ENCODE measurements at places on chromosomes 16 and 17.

- DNase-seq = peak; percentile 63
These were observed 35.1 kb downstream of the MFSD11 start for GRCh38 chr17:76772842-76773525.

- no peak for DNase-seq
These were observed 1125.7 kb upstream of the GOT2 start for GRCh38 chr16:59859676-59860402.

- DNase-seq = no peak
These were observed 11.4 kb upstream of the TNRC6C start for GRCh38 chr17:77946900-77947645.

GRCh38 chr16:69481901-69482341 is 57.5 kb downstream of the CYB5B start:
- no peak for DNase-seq

DNA sequence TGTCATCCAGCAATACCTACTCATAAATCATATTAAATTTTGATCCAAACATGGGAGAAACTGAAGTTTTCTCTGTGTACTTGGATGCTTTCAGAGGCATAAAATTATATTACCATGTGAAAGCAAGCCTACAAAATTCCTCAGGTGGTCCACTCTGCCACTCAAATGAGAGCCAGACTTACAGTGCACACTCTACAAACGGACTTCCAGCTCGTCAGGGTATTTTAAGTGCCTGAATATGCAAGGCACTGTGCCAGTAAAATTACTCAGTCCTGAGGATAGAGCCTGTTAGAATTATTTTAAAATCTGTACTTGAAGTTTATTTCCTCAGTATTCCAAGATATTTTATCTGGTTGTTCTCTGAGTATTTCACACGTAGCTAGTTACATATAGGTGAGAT is 54.5 kb downstream of the TENT4B start:
- DNase-seq = no peak

DNA sequence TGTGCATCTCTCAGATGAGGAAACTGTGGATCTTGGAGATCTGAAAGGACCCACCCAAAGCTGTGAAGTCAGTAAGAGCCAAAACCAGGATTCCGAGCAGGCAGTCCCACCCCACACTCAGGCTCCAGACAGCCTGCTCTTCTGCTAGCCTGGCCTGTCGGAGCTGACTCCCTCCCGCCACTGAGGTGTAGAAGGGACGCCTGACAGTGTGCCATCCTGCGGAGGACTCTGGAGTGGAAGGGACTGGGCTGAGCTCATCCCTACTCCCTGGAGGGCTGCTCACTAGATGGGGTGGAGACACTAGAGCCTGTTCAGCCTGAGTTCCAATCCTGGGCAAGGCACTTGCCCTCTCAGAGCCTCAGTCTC is 36.0 kb downstream of the WFDC1 start:
- no peak for DNase-seq

DNA sequence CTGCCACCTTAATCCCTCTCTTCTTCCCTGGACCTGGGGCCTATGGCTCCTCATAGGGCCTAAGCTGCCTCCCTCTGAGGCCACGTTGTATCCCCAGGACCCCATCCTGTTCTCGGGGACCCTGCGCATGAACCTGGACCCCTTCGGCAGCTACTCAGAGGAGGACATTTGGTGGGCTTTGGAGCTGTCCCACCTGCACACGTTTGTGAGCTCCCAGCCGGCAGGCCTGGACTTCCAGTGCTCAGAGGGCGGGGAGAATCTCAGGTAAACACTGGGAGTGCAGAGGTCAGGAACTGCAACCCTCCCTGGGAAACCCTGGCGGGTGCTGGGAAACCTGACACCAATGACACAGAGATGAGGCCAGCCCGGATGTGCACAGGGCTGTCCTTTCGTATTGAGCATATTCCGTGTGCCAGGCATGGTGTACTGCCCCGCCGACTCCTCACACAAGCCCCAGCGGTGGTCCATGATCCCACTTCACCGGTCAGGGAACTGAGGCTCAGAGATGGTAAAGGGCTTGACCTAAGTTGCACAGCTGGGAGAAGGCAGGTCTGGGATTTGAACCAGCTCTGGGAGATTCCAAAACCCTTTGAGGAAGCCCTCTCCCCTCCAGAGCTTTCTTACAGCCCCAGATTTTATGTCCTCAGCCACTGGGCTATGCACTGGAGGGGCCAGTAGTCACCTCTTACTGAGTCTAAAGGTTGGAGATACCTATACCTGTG is 22.9 kb downstream of the ANKRD40 start:
- no peak for DNase-seq

- DNase-seq = no peak
These were observed 26.7 kb downstream of the WNT9B start for GRCh38 chr17:46878055-46878454.

- no peak for DNase-seq
These were observed 33.5 kb downstream of the GRB2 start for GRCh38 chr17:75371981-75372380.

- DNase-seq = no peak
These were observed 30.2 kb downstream of the XPO6 start for GRCh38 chr16:28181515-28181914.

GRCh38 chr17:27945953-27946352 is 52.8 kb upstream of the LYRM9 start:
- DNase-seq = no peak

DNA sequence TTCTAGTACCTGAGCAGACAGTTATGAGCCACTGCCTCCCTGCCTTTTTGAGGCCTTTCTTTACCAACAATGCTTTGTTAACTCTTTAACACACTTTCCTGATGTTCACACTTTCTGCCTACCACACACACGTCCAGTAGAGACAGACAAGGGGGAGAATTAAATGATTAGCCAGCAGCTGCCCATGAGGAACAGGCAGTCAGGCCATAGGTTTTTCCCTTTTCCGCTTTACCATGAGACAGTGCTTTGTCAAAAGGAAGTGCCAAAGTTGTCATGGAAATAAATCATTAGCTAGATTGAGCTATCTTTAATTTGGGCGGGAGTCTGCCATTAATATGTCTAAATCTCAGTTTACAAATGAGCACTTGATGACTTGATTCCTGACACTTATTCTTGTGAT is 102.1 kb downstream of the PITPNC1 start:
- DNase-seq = no peak

DNA sequence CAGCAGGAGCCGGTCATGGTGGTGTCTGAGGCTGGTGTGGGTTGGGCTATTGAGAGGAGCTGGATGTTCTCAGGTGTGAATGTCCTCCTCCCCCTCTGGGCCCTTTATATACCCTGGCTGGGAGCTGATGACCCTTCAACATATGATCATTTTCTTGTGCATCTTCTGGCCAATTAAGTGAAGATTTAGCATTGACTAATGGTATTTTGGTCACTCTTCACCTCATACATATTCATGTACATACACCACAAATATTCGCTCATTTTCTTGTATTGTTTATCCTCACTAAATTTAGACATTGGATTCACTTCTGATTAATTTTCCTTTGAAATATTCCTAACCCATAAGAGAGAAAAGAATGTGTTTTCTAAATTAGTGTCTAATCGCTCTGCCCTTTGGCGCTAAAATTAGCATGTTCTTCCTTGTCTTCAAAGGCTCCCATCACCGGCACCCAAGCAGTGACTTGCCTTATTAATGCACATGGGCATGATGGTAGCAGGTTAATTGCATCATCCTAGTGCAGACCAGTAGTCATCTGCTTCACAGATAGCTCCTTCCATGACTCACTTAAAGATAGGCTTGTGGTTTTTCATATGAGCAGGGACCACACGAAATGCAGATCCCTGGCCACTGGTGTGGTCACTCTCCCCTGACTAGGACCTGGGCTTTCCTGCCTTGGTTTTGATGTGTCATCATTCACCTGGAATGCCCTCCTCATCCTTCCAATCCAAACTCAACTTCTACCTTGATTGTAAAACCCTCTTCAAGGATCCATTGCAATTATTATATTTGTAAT is at the start of gene KRTAP2-4:
Gene KRTAP2-4, minus strand, starts transcription at position 51 of the 796 bp plus-strand sequence. Its CDS starts 34 bp downstream, at position 17.
- DNase-seq = no peak

- DNase-seq = no peak
These were observed 282.1 kb downstream of the C16orf95 start for GRCh38 chr16:87035053-87035452.

DNA sequence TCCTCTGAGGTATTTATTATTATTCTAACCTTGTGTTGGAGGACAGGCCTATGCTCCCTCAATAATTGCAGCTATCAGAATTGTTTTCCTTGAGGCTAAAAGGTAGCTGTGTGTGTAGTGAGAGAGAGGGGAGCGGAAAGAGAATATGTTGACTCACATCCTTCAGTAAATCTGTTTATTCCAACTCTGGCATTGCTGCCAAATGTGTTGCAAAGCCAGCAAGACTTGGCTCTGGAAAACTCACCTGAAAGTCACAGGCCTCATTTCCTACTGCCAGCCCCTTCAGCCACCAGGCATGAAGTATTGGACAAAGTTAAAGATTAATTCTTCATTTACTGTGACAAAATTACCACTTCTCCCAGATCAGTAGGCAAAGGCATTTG is 9.6 kb downstream of the CA10 start:
- DNase-seq = no peak

DNA sequence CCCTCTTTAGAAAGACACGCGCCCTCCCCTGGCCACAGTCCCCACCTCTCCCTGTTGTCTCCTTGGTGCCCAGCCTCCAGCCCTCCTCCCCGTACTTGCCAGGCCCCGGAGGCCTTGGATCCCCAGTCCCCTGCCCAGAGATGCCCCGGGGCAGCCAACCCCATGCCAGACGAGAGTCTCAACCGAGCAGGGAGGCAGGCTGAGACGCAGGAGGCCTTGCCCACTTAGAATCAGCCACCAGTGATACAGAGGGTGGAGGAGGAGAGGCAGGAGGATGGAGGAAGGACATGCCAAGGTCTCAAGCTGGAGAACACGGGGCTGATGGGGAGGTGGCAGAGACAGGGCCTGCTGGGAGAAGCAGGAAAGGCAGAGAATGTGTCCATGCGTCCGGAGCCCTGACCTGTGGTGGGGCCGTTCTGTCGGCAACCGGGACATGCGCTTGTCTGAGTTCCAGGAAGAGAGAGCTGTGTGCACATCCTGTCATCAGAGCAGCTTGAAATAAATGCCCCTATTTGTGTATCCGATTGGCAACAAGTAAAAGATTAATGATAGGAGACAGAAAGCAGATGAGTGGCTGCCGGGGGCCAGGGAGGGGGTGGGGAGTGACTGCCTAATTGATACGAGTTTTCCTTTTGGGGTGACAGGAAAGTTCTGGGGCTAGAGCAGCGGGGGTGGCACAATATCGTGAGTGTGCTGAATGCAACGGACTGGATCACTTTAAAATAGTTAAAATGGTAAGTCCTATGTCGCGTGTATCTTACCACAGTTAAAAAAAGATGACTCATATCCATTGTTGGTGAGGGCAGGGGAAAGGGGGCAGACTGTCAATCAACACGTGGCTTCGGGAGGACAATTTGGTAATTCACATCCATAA is 44.7 kb upstream of the MEAK7 start:
- DNase-seq = peak; percentile 41
